ENCODE measurements at places on chromosomes 6 and 20.

DNA sequence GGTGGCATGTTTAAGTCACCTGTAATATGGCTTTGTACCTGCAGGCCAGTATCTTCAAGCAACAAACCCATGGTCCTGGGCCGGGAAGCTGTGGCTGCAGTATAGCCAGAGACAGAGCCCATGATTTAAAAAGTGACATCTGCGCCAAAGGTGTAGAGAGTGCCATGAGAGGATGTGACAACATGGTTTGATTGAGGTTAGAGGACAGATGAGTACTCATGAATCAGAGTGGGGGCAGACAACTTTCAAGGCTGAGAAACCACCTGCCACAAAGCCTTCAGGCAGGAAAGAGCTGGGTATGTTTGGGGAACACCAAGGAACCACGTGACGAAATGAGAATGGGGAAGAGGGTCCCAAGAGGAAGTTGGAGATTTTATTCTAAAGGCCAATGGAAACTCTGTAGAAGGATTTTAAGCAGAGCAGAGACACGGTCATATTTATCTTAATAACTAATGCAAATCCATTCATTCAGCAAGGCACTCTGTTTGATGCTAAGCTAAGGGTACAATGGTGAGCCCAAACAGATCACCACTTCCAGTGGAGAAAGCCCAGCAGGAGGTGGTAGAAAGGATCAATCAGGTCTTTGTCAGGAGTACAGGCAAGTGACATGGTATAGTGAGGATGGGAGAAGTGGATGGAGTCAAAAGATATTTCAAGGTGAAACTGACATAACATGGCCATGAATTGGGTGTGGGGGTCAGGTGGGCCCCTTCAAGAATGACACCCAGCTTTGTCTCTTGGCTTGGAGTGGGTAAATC, 3.4 kb upstream of the MICAL1 start:
- DNase-seq, result no peak

DNA sequence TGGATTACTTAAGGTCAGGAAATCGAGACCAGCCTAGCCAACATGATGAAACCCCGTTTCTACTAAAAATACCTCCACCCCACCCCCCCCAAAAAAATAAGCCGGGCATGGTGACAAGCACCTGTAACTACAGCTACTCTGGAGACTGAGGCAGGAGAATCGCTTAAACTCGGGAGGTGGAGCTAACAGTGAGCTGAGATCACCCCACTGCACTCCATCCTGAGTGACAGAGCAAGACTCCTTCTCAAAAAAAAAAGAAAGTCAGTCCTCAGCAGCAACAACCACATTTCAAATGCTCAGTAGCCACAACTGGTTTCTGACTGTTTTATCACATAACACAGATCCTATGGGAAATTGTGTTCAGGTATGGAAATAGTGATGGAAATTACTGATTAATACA, 135.3 kb downstream of the HFE start:
- no peak for DNase-seq

DNA sequence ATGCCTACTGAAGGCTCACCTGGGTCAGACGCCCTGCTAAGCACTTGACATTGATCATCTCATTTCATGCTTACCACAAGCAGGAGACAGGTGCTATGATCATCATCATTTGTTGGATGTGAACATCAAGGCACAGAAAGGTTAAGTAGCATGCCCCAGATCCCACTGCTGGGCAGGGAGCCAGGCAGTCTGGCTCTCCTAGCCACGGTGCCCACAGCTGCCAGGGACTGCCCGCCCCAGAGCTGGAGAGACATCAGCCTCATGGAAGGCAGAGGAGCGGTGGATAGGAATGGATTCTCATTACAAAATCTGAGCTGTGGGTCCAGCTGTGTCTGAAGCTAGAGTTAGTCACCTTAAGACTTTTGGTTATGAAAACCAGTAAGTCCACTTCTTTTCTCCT, 3.6 kb downstream of the SULF2 start:
- no peak for DNase-seq

DNA sequence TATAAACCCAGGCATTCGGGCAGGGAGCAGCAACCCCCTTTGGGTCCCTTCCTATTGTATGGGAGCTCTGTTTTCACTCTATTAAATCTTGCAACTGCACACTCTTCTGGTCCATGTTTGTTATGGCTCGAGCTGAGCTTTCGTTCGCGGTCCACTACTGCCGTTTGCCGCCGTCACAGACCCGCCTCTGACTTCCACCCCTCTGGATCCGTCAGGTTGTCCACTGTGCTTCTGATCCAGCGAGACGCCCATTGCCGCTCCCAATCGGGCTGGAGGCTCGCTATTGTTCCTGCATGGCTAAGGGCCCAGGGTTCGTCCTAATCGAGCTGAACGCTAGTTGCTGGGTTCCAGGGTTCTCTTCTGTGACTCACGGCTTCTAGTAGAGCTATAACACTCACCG, 111.3 kb downstream of the TMEM170B start:
- no peak for DNase-seq

GRCh38 chr20:13105864-13106457, 97.2 kb downstream of the SPTLC3 start:
- DNase-seq, result peak; percentile 31

DNA sequence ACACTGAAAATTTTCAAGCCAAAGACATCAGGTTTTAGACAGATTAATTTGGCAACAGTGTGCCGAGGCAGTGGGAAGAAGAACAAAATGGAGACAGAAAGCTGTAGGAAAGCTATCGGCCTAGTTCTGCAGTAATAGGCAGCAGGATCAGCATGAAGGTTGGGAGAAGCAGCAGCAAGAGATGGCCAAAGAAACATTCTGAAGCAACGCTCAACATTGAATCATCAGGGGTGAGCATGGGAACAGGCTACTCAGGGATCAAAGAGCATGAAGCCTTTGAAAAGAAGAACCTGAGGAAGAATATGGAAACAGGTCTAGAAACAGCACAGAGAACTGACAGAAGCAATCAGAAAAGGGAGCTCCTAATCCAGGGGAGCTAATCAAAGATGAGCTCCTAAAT, 7.1 kb upstream of the DST start:
- DNase-seq, result no peak

- DNase-seq, result no peak
Measured at GRCh38 chr6:142373268-142374090, 71.7 kb downstream of the ADGRG6 start.

- DNase-seq, result no peak
Measured at GRCh38 chr20:22834651-22835256, 200.4 kb upstream of the SSTR4 start.

DNA sequence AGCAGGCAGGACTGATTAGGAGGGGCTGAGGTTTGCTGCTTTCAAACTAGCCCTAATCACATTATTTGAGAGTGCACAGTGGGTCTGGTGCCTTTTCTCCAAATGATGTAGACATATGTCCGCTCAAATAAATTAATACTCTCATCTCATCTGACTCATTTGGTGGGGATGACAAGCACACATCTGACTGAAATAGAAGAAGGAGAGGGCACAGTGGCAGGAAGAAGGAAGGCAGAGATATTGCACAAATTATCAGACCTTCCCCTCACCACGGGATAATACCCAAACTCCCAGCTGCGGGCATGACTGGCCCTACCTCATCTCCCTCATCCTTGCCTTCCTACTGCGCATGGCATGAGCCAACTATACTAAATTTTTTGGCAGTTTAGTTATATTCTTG, 33.9 kb upstream of the TNFRSF21 start:
- no peak for DNase-seq

DNA sequence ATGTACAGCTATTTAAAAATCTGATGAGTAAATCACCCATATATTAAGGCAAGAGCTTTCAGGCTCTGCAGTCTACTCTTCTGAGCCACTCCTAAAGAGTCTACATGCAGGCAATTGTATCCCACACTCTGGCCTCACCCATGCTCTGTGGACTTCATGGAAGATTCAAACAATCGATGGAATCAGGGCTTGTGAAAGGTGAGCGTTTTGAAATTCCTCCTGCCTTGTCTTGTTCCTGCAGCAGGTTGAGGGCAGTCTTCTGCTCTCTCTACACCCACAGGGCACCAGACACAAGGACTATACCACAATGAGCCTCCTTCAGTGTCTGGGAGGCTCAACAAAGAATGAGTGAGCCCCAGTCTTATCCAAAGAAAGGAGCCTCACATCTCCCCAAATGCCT, 51.1 kb downstream of the TBC1D7 start:
- DNase-seq, result no peak

GRCh38 chr20:43183536-43184070, 6.1 kb downstream of the PTPRT start:
- no peak for DNase-seq

DNA sequence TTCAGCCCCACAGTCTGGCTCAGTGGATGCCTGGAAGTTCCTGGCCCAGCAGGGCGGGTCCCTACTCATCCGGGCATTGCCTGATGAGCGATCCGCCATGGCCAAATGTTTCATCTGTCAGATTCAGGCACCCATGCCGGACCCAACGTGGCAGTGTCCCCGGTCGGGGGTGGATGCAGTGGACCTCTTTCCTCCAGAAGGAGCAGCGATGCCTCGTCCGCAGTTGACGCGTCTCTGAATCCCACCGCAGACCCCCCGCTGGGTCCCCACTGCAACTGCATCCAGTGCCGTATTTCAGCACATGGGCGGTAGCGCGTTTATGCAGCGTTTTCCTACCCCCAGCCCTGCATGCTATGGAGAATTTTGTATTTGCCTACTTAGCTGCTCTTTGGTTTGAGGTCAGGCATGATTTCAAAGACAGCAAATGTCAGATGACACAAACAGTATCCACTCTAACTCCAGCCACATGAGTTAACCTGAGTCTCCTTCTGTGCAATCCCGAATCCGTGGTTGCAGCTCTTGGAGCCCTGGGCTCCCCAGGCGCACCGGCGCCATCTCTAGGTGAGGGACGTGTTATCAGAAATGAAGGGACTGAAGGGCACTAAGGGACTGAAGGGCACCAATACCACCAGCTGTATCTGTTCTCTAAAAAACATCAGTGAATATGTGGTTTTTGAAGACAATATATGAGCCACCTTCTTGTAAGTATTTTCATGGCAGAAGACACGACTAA, 72.6 kb upstream of the THBS2 start:
- no peak for DNase-seq

DNA sequence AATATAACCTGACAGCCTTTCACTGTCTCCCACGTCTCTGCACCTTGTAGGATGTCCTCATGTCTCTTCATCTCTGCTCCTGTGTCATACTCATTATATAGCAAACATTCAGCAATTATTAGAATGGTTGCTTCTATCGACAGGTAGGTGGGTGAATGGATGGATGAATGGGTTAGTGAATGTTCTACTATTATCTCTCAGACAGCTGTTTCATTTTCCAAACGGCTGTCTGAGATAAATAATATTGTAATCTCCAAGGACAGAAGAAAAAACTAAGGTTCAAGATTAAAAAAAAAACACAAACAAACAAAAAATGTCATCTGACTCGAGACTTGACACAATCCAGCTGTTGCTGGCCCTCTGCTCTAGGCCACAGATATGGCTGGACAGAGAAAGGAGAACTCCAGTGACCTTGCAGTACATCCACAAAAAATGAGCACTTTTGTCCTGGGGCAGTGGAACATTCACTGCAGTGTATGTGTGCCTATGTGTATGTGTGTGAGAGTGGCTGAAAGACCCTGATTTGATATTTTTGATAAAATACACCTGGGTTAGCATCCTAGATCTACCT, 2.1 kb downstream of the HNF4A start:
- DNase-seq, result peak; percentile 32

DNA sequence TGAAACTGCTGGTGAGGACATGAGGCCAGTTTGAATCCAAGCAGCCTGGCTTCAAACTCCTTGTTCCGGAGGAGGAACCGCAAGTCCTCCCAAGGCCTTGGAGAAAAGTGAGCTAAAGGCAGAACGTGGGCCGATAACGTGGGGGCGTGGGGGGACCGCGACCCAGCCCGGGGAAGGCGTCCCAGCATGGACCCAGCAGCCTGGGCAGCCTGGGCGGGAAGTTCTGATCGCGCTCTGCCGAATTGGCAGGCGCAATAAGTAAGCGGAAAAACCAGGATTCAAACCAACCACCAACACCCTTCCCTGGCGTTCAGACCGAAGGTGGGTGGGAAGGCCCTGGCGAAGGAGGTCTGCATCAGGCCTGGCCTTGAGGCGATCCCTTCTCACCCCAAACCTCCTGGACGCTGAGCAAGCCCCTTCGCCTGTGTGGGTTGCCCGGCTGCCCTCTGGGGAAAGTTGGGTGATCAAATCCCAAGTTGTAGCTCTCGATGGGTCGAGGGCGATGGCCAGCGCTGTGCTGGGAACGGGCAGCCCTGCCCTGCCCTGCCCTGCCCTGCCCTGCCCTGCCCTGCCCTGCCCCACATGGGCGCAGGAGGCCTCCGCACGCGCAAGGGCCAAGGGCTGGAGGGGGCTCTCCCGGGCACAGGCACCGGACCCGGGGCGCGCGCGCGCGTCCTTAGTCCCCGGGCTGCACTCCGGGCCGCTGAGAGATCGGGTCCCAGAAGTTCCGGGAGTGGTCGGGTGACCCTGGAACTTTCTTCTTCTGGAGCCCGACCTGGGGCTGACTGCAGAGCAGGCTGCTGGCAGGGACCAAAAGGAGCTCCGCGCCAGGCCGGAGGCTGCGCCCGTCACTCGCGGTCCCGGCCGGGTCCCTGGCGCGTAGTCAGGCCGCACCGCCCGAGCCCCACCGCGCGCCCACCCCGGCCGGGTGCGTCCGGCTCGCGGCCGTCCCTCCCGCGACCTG, 637 bp upstream of the SLC22A3 start:
- no peak for DNase-seq

DNA sequence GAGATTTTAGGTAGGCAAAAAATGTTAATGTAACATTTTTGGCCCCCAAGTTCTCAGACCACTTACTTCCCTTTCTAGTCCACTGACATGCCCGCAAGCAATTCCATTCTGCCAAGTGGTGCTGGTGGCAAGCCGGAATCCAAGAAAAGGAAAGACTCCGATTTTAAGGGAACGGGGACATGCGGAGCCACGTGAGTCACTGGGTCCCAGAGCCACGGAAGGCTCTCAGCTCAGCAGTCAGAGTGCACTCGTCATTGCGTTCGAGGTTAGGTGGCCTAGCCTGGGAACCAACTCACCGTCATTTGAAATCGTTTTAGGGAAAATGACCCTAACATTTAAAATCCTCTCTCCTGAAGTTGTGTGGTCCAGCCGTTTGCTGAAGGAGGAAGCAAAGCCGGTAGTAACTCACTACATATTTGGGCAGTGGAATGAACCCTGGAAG, 711 bp upstream of the SIRT5 start:
- peak; percentile 28 for DNase-seq
